ENCODE measurements at places on chromosomes 16 and 17. TPM values are rescaled to one million over a fixed set of nuclear protein-coding genes. Genes with fewer than 3 reads are reported as not detected.

The SCGB1C2 gene
- total RNA-seq: not detected

The BORCS6 gene
- total RNA-seq: 8.7 TPM

DNA sequence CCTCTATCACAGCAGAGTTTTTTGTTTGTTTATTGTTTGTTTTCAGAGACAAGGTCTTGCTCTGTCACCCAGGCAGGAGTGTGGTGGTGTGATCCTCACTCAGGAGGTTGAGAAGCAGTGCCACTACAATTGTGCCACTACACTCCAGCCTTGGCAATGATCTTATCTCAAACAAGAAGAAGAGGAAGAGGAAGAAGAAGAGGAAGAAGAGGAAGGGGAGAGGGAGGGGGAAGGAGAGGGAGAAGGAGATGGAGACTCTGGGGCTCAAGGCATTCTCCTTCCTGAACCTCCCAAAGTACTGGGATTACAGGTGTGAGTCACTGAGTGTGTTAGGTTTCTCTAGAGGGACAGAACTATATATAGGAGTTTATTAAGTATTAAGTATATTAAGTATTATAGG, 17.1 kb upstream of the C17orf58 start:
- no peaks in the 10 kb centered on the region for H3K27me3 ChIP-seq
- H3K27ac ChIP-seq: no peak overlapping the region
- no peaks in the 10 kb centered on the region for H3K4me1 ChIP-seq
- no peaks in the 10 kb centered on the region for H3K36me3 ChIP-seq
- no peak for DNase-seq

The CLDN9 gene
- total RNA-seq: 0.37 TPM

The CBLN1 gene
- total RNA-seq: 35.4 TPM

DNA sequence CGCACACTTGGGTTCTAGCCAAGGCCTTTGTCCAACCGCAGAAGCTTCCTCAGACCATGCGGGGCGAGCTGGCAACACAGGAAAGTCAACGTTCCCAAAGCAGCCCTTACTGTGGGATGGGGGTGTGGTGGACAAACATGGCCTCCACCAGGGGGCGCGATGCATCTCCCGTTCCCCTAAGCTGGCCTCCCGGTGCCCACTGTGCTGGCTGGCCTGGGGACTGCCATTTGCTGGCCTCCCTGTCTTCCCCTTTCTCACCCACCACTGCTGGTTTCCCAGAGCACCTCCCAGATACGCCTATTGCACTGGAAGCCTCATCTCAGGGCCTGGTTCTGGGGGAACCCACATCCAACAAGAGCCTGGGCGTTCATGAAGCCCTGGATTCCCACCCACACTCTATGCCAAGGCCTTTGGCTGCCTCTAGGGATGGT, 145.3 kb downstream of the IRF8 start:
- H3K27ac ChIP-seq: no peak overlapping the region
- H3K36me3 ChIP-seq: no peaks in the 10 kb centered on the region
- no peak overlapping the region for H3K4me3 ChIP-seq

The SDF2 gene
- total RNA-seq: 59.7 TPM

DNA sequence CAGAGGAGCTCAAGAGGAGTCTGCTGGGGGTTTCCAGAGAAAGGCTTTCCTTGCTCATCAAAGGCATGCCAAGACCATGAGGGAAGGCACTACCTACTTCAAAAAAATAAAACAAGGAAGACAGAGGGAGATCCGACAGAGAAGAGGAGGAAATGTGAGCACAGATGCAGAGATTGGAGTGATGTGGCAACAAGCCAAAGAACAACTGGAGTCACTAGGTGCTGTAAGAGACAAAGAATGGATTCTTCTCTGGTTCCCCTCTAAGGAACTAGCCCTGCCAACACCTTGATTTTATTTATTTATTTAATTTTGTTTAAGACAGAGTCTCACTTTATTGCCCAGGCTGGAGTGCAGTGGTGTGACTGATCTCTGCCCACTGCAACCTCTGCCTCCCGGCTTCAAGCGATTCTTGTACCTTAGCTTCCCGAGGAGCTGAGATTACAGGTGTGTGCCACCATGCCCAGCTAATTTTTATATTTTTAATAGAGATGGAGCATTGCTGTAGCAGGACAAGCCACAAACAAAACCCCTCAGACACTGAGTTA, 13.8 kb upstream of the ACSF2 start:
- no peaks in the 10 kb centered on the region for H3K36me3 ChIP-seq
- no peaks in the 10 kb centered on the region for H3K4me1 ChIP-seq
- H3K27me3 ChIP-seq: no peaks in the 10 kb centered on the region
- no peak for DNase-seq
- H3K4me3 ChIP-seq: no peak overlapping the region

The TOX3 gene
- 0.25 TPM for total RNA-seq

GRCh38 chr17:74147966-74148365, 55.5 kb upstream of the RPL38 start:
- H3K27me3 ChIP-seq: no peaks in the 10 kb centered on the region
- H3K36me3 ChIP-seq: no peaks in the 10 kb centered on the region
- DNase-seq: no peak
- no peak overlapping the region for H3K4me3 ChIP-seq

The ATP5PD gene
- 148 TPM for total RNA-seq

Measured in testis (tissue), 5 donors.